ENCODE measurements at places on chromosomes 6 and 20.

GRCh38 chr20:55540486-55540885, 464.8 kb downstream of the CBLN4 start:
- no peak for DNase-seq

GRCh38 chr6:167130712-167131684, 8.1 kb downstream of the CCR6 start:
- DNase-seq = no peak

- DNase-seq = no peak
These were observed 495 bp upstream of the ARMC2 start for GRCh38 chr6:108847738-108848115.

DNA sequence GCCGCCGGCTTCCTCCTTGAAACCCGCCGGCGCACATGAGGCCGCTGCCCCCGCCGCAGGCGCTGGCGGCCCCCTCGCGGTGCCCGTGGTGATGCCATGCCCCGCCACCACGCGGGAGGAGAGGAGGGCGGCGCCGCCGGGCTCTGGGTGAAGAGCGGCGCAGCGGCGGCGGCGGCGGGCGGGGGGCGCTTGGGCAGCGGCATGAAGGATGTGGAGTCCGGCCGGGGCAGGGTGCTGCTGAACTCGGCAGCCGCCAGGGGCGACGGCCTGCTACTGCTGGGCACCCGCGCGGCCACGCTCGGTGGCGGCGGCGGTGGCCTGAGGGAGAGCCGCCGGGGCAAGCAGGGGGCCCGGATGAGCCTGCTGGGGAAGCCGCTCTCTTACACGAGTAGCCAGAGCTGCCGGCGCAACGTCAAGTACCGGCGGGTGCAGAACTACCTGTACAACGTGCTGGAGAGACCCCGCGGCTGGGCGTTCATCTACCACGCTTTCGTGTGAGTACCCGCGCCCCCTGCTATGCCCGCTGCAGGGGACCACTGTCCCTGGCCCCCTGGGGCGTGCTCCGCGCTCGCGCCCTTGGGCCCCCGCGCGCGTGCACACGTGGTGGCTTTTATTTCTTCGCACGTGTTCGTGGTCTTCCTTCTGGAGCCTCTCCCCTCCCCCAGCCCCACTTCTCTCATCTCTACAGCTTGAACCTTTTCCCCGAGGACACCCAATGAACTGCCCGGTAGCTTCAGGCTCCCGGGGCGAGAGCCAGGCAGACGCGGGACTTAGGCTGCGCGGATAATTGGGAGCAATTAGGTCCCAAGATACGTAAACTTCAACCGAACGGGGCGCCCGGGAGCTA, 453 bp downstream of the KCNQ5 start:
- no peak for DNase-seq

- DNase-seq = peak; percentile 93
These were observed at the start of gene TMX4 for GRCh38 chr20:8019246-8019997. TSS of gene TMX4 (minus strand) at chr20:8019761. CDS start at chr20:8019613, 148 bp downstream.

- no peak for DNase-seq
These were observed 214.8 kb upstream of the RREB1 start for GRCh38 chr6:6892744-6893583.

DNA sequence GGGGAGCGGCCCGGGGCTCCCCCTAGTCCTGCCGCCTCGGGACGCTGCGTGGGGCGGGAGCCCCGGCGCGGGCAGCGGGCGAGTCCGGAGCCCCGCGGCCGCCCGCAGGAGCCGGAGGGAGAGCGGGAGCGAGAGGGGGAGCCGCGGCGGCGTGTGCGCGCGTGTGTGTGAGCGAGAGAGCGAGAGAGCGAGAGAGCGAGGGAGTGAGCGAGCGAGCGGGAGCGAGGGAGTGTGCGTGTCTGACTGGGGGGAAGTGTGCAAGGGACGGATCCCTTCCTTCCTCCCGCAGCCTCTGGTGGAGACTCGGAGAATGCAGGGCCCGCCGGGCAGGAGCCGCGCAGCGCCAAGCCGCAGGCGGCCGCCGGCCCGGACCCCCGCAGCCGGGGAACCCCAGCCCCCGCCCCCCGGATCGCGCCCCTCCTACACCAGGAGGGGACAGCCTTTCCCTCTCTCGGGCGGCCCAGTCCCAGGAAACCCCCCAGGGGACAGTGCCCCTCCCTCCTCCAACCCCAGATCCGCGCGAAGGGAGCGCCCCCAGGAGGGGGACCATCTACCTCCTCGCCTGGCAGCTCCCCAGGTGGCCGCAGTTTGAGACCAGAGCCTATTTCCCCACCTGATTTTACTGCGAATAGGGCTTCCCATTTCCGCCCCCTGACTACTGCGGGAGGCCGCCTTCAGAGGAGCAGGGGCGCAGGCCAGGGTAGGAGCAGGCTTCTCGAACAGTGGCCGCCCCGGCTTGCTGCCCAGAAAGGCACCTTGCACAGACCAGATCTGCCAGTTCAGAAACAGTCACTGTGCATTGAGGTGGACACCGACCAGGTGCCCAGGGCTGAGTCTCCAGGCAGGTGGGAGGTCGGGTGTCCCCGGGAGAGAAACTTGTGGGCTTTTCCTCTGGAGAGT, at the start of gene CDH22:
Gene CDH22, minus strand, starts transcription at position 241 of the 900 bp plus-strand sequence. CDS start 57,204 bp downstream, outside the sequence.
- DNase-seq = no peak

DNA sequence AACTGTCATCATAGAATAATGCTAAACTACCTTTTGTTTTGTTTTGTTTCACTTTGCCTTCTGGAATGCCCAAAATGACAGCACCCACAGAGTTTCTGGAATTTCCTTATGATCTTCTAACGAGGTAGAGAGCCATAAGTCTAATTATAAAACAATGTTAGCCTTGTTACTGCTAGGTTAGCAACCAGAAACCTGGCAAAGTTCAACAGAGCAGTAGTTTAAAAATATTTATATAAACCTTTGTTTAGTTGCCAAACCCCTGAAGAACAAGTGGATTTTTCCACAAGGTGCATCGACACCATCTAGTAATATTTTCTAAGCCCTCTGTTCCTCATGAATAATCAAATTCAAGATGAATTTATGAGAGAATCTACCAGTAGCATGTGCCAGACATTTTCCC, 27.6 kb upstream of the IPCEF1 start:
- DNase-seq = no peak

DNA sequence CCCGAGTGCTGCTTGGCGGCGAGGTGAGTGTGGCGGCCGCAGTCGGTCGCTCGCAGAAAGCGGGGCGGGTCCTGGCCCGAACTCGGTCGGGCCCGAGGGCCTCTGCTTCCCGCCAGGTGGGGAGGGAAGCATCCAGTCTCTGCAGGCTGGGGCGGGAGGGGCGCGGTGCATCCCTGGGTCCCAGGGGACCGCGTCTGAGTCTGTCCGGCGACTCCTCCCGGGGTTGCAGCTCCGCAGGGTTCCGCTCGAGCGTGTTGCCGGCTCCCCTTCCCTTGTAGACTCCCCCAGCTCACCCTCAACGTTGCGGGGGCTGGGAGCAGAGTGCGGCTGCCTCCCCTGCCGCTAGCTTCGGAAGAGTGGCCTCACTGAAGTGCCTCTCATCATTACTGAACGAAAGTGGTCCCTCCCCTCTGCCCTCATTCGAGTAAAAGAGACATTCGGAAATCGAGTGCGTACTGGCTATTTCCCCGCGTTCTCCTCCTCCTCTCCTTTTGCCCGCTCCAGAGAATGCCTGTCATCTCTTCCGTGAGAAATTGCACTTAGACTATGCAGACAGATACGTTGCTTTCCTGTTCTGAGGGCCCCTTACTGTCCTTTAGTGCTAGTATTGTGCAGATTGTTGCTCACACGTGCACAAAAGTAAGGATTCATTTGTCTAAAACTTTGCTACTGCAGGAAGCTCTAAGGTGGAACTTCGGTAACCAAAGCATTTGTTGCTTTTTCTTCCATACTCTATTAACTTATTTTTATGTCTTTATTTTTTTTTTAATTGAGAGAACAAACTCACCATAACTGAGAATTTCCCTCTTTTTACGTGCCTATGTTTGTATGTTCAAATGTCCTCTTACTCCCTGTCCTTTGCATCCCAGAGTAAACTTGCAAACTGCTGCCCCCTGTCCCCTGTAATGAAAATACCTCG, 751 bp downstream of the MAP3K4 start:
- peak; percentile 67 for DNase-seq

DNA sequence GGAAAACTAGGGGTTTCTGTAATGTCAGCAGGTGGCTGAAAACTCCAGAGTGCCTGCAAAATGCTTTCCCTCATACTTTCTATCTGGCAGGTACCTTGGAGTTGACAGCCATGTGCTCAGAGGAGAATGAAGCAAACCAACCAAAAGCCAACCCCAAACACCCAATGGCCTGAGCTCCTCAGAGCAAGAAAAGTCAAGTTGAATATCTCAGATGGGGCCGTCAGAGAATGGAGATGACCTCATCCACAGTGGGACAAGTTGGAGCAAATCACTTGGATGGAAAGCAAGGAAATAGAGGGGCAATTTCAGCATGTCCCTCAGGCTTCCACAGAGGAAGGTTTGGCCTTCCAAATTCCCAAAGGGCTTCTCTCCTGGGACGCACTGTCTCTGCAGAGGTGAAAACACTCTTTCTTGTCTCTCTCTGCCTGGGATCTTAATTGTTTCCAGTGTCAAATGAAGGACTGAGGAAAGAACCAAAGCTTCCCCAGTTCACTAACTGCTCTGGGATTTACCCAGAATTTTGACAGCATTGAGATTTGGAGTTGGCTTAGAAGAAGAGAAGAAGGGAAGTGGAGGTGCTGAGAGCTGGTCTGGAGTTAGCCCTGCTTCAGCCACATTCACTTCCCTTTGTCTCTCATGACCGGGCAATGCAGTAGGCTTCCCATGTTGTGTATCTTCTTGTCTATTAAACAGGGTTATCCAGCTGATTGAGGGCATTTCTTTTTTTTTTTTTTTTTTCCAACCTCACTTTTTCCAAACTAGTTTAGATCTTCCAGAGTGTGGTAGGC, 42.2 kb downstream of the PRND start:
- DNase-seq = no peak

DNA sequence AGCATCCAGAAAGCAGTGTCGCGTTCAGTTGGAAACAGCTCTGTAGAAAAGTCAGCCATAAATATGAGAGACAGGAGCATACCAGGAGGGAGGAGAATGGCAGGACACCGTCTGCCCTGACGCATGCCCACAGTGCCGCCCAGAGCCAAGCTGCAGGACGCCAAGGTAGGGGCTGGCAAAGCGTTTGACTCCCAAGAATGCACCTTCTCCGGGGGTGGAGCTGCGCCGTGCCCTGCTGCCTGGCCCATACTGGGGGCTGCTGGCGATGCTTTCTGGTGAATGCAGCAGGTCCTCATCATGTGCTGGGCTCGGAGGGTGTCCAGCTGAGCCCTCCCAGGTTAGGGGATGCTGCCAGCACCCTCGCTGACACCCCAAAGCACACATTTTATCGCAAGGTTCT, 349.8 kb downstream of the CDH4 start:
- DNase-seq = no peak

GRCh38 chr6:112874881-112875280, 527.8 kb downstream of the RFPL4B start:
- DNase-seq = no peak

GRCh38 chr20:24481173-24481572, 11.7 kb downstream of the SYNDIG1 start:
- no peak for DNase-seq

- peak; percentile 21 for DNase-seq
These were observed 27.7 kb downstream of the BFSP1 start for GRCh38 chr20:17503301-17504065.

GRCh38 chr6:46338131-46338530, 153.1 kb downstream of the RCAN2 start:
- DNase-seq = no peak

GRCh38 chr6:26474439-26474881, 16.7 kb downstream of the BTN2A1 start:
- DNase-seq = no peak

DNA sequence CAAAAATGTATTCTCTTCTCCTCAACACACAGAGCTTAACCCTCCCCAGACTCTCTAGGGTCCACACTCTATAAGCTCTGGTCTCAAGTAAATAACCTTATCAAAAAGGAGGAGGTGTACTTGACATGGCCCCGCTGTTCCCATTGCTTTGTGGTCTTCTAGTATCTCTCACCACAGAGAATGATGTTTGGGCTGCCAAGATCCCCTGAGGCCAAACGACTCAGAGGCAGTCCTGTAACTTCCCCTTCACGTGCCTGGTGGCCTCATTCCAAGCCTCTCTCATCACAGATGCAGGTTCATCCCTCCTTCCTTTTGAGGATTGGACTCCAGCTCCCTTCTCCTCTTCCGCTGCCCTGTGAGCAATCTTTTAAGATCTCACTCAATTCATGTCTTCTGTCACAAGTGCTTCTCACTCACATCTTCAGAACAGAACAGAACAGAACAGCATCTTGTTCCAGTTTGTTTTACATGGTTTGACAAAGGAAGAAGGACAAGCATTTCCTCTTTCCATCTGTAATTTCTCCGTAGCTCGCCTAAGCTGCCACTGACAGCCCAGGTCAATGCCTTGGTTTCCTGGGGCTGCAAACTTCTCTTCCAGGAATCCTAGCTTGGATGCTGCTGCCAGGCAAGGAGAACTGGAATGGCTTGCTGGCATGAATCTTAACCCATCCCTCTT, 541.5 kb downstream of the CD83 start:
- DNase-seq = no peak

DNA sequence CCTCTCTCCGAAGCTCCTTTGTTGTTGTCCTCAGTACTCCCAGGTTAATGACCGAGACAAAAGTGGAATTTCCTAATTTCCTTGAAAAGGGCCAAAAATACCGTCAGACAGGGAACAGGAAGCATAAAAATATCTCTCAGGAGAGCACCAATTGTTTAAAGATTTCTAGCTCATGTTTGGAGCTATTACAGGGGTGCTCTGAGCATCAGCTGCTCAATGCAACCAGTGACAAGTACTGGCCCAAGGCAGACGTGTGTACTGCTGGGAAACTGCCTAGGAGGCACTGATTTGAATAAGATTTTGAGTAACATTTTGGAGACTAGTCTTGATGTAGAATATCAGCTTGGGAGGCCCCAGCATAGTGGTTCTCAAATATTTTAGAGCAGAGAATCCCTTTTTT, 17.3 kb downstream of the LAMA4 start:
- DNase-seq = no peak
